ENCODE measurements at places on chromosomes 6 and 20. TPM values are rescaled to one million over a fixed set of nuclear protein-coding genes. Genes with fewer than 3 reads are reported as not detected.

LZTS3 gene
- total RNA-seq = 37.4 TPM

DNA sequence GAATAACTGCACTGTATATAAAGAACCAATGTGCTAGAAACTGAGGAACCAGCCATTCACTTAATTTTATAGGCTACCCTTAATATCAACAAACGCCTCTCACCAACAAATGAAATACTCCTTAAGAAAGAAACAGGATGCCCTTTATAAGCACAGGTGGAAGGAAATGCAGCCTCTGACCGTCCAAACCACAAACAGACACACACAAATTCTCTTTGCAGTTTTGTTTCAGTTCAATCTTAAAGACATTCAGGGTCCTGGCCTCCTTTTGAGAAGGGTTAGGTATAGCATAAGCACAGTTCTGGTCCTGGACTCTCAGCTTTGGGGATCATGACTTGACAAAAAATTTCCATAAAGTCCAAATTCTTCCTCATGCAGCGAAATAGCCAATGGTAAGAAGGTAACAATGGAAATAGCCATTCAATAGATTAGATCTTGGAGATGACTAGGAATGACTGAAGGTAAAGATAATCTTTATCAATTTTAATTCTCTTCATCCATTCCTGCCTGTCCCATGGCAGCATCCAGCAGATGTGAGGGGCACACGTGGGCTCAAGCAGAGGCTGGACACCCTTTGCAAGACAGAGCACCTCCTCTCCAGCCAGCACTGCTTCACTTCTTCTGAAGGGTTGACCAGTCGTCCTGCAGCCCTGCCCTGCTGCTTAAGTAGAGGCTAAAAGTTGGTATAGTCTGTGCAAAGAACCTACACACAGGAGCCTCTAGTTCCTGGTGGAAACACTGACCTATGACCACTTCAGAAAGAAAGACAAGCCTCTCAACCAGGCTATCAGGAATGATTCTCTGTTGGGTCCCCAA is 123.9 kb downstream of the CD83 start:
- DNase-seq = no peak

TEAD3 gene
- not detected for total RNA-seq

DNA sequence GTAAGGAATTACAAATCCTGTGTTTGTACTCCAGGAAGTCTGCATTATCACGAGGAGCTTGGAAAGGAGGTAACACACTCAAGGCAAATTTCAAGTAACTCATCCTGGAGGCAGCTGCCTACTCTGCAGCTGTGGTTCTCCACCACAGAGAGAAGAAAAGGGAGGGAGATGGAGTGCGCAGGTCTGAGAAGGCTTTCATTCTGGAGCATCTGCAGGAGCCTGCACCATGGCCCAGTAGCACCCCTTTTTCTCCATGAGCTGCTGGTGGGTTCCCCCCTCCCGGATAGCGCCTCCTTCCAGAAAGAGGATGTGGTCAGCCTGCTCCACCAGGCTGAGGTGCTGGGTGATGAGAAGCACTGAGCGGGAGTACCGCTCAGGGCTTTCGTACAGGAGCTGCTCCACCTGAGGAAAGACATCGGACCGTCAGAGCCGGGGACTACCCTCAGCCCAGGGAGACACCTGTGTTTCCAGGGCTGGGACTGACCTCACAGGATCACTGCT is 1.6 kb upstream of the PSMB8 start:
- no peak for DNase-seq

DNA sequence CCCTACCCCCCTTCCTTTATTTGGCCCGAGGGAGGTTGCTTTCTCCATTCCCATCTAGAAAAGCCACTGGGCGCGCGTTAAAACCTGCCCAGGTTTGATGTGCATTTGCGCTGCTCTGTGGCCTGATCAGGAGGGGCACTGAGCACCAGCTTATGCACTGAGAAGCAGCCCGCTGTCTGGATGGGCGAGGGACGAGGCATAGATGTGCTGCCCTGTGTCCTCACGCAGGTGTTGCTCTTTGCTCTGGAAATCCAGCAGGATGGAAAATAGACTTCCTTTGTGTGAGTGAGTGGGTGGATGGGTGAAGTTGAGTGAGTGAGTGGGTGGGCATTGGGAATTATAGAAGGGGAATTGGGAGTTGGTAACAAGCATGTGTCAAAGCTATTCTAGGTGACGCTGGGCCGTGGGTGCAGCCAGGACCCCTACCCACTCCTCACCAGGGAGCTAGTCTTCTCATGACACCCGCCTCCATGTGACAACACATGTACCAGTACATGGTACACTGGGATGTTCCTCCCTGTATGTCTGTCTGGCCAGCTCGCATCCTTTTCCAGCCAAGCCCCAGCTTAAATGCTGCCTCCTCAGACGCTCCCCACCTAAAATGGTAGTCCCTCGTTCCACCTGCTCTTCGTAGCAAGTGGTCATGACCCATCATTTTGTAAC is 162.6 kb downstream of the DTNBP1 start:
- DNase-seq = no peak

SOX4 gene
- total RNA-seq = 20.4 TPM

DNA sequence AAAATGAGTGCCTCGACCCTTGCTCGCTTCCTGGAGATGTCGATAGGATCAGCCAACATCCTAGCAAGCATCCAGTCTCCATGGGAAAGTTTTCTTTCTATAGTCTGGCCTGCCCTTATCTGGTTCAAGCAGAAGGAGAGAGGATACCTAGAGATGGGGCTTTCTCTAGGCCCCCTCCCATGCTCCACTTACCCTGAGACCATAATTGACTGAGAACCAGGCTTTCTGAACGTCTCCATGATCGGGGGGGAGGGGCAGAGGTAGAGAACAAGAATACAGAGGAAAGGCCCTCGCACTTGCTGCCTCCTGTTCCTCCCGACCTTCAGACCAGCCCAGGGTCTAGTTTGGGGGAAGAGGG is 31.6 kb upstream of the EPB41L1 start:
- DNase-seq = no peak

SLPI gene
- total RNA-seq = not detected

GRCh38 chr20:16106191-16106849 is 466.9 kb downstream of the KIF16B start:
- DNase-seq = no peak

- DNase-seq = no peak
These were observed 482.8 kb upstream of the SULF2 start for GRCh38 chr20:48267860-48268633.

GRCh38 chr6:42022755-42023384 is 27.5 kb upstream of the TAF8 start:
- DNase-seq = no peak

SLC22A1 gene
- total RNA-seq = not detected

DNA sequence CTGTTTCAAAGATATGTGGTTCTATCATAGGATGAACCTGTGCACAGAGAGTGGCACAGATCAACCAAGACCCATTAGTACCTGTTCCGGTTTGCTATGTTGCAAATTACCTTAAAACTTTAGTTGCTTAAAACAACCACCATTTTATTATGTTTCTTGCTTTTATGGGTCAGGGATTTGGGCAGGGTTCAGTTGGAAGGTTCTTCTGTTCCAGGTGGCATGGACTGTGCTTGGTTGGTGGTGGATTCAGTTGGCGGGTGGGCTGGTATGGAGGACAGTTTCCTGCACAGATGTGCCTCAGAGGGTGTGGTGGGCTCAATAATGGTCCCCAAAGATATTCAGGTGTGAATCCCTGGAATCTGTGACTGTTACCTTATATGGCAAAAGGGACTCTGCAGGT is 166.3 kb downstream of the SLC35B3 start:
- no peak for DNase-seq

DNA sequence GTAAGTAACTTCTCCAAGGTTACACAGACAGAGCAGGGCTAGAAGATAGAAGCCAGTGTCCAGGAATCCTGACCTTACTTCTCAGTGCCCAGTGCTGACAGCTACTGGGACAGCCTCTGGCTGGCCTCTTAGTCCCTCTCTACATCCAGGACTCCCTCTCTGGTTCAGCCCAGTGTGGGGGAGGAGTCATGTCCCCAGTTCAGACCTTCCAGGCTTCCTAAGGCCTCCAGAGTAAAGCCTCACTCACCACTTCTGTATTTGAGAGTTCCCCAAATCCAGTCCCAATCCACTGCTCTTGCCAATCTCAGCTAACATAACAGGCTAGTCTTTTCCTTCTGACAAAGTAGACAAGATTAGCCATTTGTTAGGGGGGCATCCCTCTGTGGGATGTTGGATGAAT is 36.9 kb upstream of the EPB41L1 start:
- no peak for DNase-seq
